ENCODE measurements at places on chromosomes 3 and 15. TPM values are rescaled to one million over a fixed set of nuclear protein-coding genes. Genes with fewer than 3 reads are reported as not detected.

DNA sequence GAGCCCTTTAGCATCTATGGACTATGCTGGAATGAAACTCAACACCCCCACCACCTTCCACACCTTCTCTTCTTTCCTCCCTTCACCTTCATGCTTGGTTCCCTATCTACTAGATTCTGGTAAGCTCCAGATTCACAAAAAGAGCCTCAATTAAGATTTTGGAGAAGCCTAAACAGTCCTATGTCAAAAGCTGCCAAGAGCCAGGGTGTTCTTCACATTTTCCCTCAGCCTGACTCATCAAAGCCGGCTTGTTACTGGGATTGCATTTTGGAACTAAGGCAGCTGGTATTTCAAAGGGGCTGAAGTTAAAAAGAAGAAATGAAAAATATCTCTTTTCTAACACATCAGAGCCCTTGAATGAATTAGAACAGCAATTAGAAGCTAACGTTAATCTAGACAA is 247.7 kb downstream of the MYRIP start:
- no peak for DNase-seq

DNA sequence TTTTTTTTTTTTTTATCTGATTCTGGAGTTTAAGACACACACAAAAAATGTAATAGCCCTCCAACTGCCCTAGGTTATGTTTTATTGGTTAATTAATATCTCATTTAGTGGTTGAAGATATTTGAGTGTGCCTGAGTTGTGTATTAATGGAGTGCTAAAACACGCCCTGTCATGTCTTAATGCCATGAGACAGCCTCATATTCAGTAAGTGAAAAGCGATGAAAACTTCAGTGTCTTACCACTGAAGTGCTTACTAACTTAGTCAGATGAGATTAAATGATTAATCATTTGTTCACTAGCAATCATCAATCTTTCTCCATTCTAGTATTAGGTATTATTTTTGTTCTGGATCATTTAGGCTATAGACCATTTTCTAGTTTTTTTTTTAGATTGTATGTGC is 544.7 kb upstream of the ROBO2 start:
- DNase-seq = no peak

DNA sequence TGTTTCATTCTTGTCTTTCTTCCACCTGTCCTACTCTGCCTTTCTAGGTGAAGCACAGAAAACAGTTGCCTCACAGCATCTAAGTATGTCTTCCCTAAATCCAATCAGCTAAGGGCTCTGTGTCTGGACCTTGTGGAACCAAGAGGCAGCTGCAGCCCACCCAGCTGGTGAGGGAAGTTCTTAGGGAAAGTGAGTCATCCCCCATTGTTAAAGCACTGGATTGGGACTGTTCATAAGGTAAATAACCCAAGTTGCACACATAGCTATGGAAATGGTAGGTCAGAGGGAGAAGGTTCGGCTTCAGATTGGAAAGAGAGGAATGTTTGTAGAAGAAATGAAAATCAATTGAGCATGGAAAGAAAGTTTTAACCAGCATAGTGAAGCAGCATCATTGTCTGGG is 18.0 kb upstream of the ARNT2 start:
- no peak for DNase-seq

DNA sequence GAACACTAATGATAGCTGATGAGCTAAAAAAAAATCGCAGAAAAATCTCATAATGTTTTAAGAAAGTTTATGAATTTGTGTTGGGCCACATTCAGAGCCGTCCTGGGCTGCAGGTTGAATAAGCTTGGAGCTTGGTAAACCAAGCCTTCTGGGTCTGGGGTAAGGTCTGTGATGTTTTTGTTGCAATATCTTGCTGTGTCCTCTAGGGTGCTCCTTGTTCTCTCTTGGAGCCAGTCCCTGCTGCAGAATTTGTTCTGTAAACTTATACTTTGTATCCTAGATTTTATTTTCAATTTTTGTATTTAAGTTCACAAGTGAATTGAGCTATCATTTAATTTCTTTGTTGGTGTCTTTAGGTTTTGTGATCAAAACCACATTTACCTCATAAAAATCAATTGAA is 143.7 kb downstream of the NR1D2 start:
- no peak for DNase-seq

DNA sequence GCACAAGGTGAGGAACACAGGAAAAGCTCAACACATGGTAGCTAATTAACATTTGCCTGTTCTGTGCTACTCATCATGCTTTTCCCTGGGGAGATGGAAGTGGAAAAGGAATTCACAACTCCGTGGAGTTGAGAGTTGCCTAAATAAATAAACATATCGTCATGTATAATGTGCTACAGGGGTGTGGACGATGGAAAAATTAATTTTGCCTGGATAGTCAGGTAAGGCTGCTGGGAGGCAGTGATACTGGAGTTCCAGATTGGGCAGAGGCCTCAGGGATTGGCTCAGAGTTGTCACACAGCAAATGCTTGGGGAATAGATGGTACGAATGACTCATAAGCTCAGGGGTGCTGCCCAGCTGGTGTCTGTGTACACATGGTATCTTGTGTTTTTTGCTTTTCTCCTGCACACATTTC is 3.1 kb upstream of the ABHD6 start:
- DNase-seq = no peak

GRCh38 chr3:52228751-52229291 is 3.4 kb upstream of the TLR9 start:
- DNase-seq = no peak

GRCh38 chr3:88031642-88032077 is 27.1 kb downstream of the CGGBP1 start:
- no peak for DNase-seq

DNA sequence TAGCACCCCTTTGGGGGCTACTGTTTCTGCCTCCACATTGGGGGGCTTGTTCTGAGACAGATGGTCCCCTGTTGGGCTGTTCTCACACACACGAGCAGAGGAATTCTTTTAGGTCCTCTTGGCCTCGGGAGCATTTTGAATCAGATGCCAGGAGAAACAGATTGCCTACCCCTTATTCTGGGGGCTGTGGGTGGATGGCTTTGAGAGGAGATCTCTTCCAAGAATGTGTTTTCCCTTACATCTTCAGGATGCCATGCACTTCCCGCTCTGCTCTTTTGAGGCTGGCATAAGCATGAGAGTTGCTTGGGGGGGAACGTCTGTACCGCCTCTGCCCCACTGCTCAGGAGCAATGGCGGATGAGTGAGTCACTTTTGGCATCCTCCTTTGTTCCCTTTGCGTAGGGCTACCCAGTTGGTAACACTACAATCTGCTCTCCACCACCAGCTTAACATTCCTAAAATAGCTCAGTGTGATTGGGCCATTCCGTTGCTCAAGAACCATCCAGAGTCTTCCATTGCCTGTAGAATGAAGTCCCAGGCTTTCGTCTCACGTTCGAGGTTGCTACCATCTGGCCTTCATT is 154.4 kb downstream of the RPLP1 start:
- DNase-seq = no peak

DNA sequence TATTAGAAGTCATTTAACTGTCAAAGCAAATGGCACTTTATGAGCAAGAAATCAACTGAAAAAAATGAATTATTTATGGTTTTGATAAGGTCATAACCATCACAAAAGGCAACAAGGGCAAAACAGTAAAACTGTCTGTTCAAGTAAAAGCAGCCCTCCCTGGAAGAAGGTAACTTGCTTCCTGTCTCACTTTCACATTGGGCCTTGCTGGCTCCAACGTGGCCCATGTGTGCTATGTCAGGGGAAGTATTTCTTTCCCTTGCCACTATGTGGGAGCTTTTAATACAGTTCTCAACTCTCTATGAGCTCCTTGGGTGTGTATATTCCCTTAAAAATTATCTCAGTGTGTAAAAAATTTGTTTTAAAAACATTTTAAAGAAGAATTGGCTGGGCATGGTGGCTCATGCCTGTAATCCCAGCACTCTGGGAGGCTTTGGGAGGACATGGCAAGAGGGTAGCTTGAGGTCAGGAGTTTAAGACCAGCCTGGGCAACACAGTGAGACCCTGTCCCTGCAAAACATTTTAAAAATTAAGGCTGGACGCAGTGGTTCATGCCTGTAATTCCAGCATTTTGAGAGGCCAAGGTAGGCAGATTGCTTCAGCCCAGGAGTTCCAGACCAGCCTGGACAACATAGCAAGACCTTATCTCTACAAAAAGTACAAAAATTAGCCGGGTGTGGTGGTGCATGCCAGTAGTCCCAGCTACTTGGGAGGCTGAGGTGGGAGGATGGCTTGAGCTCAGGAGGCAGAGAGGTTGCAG is 45.2 kb upstream of the TJP1 start:
- no peak for DNase-seq

DNA sequence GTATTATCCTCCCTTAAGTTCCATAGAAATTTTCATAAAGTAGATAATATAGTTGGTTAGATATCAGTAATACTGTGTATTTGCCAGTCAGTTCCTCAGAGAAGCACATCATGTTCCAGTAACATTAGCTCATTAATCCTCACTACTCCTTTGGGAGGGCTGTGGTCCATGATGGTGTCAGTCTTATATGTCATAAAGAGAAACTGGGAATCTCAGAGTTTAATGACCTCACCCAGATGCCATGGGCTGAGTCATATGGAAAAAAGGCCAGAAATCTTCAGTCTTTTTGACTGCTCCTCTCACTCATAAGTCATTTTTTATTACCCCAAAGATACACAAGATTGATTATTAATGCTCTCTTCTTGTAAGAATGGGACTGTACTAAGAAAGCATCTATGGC is 188.6 kb downstream of the CHL1 start:
- no peak for DNase-seq

DNA sequence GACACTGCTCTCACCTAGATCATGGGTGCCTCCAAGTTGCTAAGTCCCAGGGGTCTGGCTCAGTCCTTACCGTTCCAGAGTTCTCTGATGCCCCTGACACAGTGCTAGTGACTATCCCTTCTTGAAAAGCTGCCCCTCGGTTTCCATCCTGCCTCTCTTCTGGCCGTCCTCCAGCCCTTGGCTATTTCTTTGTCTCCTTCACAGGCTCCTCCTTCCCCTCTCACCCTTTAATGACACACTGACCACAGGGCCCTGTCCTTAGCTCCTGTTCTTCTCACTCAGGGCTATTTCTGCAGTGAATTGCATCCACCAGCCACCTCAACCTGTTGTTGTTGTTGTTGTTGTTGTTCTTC is 31.1 kb downstream of the SLC28A1 start:
- no peak for DNase-seq

DNA sequence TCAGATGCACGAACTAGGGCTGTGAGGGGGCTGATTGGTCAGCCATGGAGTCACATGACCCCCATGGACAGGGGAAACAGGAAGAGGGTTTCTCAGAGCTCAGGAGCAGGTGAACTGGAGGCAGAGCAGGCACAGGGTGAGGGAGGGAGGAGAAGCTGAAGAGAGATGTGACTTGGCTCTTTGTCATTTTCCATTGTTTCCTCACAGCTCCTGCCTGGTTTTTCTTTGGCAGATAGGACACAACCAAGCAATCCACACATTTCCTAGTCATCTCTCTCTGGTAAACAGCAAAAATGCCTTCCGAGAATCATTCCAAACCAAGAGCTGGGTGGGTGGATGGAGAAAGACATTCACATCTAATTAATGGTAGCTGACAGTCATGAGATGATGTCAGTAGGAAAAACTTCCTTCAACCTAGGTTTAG is 43.4 kb upstream of the LMCD1 start:
- no peak for DNase-seq

DNA sequence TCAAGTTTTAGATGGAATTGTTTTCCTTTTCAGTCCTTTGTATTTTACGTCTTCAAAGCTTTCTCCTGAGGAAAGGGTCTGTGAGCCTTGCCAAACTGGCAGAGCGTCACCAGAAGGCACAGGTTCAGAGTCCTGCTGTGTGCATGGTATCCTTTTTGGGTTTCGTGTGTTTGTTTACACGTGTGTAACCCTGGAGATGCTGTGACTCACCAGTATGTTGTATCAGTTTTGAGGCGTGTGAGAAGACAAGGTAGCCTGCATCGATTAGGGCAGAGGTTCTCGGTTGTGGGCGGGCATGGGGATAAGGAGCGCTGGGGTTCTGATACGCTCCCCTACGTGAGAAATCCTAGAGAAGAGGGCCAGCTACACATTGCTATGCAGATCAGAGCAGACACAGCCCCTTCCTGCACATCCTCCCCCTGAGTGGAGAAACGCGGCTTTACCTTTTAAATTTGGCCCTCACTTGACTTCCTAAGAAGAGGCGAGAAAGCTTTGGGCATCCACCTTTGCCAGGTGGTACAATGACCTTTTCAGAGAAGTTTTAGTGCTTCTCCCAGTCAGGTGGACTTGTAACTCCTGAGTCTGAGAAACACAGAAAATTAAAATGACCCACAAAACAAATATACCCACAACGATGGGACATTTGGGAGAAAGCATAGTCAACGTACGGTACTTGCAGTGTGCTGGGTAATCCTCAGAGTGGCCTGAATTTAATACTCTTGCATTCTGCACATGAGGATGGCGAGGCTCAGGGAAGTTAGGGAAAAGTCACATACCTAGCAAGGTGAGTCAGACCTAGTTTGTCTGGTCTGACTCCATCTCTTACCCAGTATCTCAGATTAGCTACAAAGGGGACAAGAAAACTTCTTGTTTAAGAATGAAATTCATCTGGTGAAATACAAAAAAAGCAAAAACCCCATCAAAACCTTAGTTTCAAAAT is 38.1 kb downstream of the TRAK1 start:
- DNase-seq = no peak

DNA sequence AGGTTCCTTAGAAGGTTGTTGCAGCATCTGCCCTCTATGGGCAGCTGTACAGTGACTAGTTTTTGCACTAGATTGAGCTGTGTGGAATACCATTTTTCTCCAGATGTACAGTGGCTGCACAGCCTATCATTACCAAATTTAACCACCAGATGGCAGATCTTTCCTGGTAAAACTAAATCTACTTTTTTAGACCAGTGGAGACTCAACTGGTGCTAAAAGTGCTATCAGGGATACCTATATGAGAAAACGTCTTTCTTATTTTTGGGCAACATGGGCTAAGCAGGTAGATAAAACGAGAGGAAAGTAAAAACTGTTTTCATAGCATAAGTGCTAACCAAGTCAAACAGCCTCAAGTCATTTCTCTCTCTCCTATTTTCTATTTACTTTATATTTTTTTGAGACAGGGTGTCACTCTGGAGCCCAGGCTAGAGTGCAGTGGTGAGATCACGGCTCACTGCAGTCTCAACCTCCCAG is 21.2 kb downstream of the IGSF10 start:
- peak; percentile 50 for DNase-seq

GRCh38 chr3:193987186-193987585 is 148.8 kb upstream of the HES1 start:
- no peak for DNase-seq

Gene LRTM1
- polyA plus RNA-seq = not detected

Gene THSD4
- 34.5 TPM for polyA plus RNA-seq

Gene CSNK1G1
- 20.5 TPM for polyA plus RNA-seq

Gene SLC15A2
- polyA plus RNA-seq = 15.5 TPM

Gene SH2D7
- 0.65 TPM for polyA plus RNA-seq

Gene DNAH1
- 7.0 TPM for polyA plus RNA-seq

Gene CLDN18
- 0.64 TPM for polyA plus RNA-seq

Gene FGD5
- 24.2 TPM for polyA plus RNA-seq
